ENCODE measurements at places on chromosomes 12 and 14. TPM values are rescaled to one million over a fixed set of nuclear protein-coding genes. Genes with fewer than 3 reads are reported as not detected.

GRCh38 chr14:100237735-100238418 lies 1.1 kb upstream of the YY1 start:
- DNase-seq: peak; percentile 41

DNA sequence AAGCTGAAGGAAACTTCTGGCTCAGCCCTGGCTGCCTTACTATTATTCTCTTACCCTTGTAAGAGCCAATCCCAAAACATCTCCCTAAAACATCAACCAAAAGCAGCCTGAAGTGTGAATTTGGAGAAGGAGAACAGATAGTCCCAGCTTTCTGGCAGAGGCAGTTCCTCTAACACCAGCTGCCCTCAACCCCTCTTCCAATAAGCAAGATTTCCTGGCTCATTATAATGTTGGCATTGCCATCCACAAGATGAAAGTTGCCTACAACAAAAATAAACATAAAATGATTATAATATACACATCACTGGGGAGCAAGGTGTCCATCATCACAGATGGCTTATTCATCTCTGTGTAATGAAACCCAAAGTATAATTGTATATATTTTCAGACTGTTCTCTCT lies 352.5 kb upstream of the CCDC196 start:
- DNase-seq: no peak

PZP gene
- 0.22 TPM for total RNA-seq

DNA sequence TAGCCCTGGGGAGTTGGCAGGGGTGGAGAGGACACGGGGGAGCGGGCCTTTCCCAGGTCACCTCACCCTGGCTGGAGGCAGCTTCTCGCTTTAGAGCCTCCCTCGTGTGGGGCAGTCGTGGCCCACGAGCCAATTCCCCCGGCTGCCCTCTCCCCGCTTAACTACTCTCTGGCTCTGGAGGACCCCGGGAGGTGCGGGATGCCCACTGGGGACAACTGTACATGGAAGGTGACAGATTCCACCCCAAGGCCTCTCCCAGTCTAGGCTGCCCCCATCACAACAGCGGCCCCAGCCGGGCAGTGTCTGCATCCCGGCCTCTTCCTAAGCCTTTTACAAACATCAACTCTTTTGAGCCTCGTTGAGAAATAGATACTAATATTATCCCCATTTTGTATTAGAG lies 78.1 kb downstream of the KIF26A start:
- no peak for DNase-seq

- DNase-seq: no peak
Observed at GRCh38 chr14:51901475-51902024, 41.1 kb downstream of the GNG2 start.

GRCh38 chr12:120115692-120116440 lies 687 bp downstream of the RAB35 start:
- peak; percentile 63 for DNase-seq

ADCY4 gene
- 34.9 TPM for total RNA-seq

SMOC1 gene
- total RNA-seq: 5.2 TPM

DNA sequence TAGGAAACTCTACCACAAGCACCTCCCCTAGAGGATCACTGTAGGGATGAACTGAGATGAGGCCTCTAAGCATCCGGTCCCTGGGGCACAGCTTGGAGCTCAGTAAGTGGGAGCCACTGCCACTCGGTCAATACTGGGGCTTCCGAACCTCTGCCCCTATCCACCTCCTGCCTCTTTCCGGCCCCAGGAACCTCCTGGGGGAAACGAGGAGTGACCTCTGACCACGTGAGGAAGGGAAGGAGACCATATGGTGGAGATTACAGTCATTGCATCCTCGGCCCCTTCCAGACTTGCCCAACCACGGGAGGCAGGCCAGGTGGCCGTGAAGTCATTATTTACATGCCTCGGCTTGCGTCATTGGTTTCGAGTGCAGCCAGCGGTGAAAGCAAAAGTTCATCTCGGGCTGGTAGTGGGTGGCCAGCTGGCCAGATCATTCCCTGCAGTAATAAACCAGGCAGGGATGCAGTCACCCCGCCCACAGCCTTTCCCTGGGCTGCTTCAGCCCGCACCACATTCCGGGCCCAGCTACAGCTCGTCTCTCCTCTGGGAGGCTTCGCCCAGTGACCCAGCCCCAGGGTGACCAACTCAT lies 65.4 kb downstream of the C14orf132 start:
- DNase-seq: peak; percentile 72

IFI27L2 gene
- total RNA-seq: 9.3 TPM

PPP4R4 gene
- total RNA-seq: not detected

PXN gene
- total RNA-seq: 52.5 TPM

DNA sequence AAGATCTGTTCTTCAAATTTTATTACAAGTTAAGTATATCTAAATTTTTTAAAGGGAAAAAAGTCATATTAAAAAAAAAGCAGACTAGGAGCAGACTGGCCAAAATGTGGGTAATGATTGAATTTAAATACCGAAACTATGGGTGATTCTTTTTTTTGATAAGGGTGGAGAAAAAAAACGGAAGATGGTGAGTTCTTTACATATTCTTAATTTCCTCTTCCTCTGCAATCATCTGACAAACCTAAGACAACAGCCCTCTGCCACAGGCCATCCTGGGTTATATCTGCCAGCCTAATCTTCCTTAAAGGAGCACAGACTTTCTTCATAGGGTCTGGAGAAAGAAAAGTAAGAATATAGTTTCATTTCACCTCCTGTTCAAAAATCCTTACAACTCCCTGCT lies 108.0 kb downstream of the PPP2R5E start:
- DNase-seq: no peak

PTHLH gene
- total RNA-seq: under 0.01 TPM

KCNA1 gene
- total RNA-seq: not detected

DNA sequence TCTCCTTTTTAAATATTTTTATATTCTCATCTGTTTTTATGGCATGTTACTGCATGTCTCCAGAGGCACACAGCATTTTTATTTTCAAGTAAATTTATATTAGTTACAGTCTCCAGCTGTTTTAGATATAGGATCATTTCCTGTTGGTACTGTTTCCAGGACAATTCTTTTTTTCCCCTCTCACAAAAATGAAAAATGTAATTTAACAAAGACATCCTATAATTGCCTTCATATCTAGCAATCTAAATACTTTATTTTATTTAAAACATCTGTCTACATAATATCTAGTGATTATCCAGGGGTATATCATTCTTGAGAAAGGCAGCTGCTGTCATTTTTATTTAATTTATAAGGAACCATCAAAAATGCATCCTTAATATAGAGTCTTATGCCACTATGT lies 272.4 kb upstream of the NPAS3 start:
- no peak for DNase-seq

DNA sequence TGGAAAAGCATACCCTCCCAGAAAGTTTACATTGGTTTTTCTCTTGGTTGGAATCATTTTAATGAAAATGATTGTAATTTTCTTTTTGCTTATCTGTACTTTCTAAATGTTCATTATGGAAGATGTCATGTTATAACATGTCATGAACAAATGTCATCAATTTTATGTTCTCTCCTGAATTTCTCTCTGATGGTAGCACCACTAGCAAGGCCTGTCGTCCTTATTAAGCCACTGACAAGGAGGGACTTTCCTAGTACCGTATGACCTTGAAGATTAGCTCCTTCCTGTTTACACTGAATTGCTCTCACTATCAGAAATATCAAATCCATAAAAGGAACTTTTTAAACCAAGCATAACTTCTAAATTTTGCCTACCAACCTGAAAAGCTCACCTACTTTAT lies 99.0 kb downstream of the ESR2 start:
- no peak for DNase-seq

DNA sequence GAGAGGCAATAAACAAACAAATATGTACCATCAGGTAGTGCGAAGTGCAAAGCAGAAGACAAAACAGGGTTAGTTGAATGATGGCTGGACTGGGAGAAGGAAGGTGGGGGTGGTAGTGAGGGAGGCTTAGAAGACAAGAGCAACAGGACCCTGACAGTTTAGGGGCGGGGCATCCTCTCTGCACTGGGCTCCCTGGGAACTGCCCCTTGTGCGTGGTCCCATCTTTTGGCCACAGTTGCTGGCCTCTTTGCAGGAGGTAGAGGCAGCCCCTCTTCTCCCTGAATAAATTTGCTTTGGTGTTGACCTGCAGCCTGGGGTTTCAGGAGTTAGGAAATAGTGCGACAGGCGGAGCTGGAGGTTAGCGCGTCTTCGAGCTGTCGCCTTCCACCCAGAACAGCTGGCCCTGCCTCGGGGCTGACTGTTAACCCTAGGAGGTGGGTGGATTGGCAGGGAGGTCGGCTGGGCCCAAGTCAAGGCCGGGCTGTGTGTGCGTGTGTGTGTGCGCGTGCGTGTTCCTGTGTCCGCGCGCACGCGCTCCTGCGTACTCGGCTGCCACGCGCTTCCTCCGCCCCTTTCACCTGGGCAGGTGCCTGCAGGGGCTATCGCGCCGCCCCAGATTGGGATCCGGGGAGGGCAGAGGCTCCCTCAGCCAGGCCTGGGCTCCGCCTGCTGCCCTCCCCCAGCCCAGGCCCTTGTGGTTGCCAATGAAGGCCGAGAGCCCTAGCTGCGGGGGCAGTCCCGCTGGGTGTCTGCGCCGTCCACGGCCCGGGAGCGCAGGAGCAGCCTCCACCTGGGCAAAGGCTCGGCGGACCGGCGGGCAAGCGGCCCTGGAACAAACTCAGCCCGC lies 180.8 kb downstream of the ADCK1 start:
- no peak for DNase-seq

- peak; percentile 15 for DNase-seq
Observed at GRCh38 chr12:53453953-53454640, 2.2 kb downstream of the PCBP2 start.

Measured in lung microvascular endothelial cell (primary cell).